ENCODE measurements at places on chromosomes 13 and 19.

DNA sequence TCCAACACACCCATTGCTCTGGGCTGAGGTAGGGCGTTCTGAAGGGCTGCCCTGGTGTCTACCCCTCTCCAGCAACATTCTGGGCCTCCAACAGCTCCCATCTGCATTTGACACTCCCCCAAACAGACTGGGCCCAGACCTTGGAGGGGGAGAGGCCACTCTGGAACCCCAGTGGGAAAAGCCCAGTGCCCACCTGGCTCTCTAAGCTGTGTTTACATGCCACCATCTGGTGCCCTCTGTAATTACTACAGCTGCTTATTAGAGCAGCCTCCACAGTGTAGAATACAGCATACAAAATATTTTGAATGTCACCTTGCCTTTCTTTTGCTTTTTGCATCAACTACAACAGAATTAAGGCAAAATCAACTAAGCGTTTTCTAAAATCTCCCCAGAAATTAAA is 35.8 kb upstream of the TM9SF2 start:
- no peak for DNase-seq

DNA sequence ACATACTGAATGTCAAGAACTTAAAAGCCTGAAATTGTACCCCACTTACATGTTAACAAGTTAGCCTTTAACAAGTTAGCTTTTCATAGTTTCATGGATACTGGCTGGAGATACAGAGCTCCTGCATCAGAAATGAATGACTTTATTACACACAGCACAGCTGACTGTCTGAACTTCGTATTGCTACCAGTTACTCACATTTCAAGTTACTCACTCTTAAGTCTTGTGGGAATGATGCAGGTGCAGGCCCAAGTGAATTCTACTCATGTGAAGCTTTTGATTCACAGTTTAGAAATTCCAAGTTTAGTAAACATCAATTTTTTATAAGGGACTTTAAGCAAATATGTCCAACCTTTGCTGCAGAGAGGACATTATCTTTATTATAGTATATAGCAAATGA is 762.2 kb upstream of the PRR20A start:
- DNase-seq = no peak

- no peak for DNase-seq
Observed at GRCh38 chr13:112618501-112618900, 30.5 kb upstream of the TUBGCP3 start.

DNA sequence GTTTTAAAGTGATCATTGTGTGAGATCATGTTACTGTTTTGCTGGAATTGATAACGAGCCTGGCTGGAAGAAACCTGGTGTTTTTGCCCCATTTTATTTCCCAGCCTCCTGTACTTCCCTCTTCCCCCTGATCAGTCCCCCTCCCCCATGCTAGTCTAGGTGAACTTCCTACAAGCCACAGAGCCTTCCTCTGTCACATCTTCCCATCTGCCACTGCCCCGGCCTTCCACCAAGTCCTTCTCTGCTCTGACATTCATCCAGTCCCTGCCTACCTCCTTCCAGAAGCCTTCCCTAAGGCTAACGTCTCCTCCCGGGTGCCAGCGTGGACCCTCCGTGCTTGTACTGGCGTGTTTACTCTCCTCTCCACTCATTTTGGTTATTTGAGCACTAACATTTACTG is 14.3 kb downstream of the FARP1 start:
- DNase-seq = no peak

DNA sequence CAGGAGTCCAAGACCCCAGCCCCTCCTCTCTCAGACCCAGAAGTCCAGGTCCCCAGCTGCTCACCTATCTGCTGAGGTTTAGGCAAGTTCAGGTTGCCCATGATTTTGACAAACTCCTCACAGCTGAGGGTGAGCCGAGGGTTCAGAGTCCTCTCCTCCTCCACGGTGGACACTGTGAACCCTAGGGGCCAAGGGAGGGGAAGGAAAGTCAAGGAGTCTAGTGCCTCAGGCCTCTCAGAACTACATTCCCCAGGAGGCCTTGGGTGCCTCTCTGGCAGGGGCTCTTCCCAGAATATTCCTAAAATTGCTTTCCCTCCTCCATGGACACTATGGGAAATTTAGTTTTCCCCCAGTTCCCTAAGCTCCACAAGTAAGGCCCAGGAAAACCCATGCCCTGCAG is 3.3 kb upstream of the PHLDB3 start:
- no peak for DNase-seq

GRCh38 chr13:91056746-91057145 is 290.7 kb upstream of the MIR17HG start:
- no peak for DNase-seq

DNA sequence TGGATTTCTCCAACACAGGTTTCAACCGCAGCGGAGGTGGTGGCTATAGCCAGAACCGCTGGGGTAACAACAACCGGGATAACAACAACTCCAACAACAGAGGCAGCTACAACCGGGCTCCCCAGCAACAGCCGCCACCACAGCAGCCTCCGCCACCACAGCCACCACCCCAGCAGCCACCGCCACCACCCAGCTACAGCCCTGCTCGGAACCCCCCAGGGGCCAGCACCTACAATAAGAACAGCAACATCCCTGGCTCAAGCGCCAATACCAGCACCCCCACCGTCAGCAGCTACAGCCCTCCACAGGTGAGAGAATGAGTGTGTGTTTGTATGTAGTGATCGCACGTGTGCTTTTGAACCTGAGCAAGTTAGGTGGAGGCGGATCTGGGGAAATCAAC is 6.0 kb upstream of the CCDC97 start:
- DNase-seq = no peak

DNA sequence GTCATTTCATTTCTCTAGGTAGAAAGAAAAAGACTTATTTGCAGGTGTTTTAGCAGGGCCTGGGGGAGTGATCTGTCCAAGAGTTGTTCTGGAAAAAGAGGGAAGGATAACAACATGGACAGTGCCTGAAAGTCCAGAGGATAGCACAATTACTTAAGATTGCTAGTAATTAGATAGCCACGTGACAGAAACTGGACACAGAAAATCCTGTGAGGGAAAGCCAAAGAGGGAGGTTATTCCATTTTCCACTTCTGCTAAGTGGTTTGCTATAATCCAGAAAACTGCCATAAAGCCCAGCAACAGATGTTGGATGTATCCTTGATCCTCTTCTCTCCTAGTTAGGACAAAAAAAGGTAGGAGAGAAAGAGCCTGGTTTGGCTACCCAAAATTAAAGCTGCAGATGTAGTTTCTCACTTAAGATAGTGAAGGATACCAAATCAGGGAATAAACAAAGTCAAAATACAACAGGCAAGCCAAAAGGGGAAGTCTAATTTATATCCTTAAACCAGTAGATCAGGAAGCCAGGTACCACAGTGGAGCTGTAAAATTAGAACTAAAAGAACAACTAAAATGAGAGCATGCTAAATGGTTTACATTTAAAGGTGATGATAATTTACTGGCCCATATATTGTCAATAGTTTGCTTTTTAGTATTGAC is 140.2 kb downstream of the VWA8 start:
- no peak for DNase-seq

- DNase-seq = no peak
Observed at GRCh38 chr19:48784527-48784926, 26.3 kb downstream of the BCAT2 start.
